GM23338 (cell line): ENCODE measurements at places on chromosomes 2 and 18. TPM values are rescaled to one million over a fixed set of nuclear protein-coding genes. Genes with fewer than 3 reads are reported as not detected.

The DSEL gene
- 20.8 and 24.1 TPM in 2 replicates for total RNA-seq

The HRH4 gene
- 0.17 TPM in 1 of 2 replicates, not detected in the other for total RNA-seq

GRCh38 chr2:80281049-80281448, 23.5 kb downstream of the LRRTM1 start:
- DNase-seq, result no peak

GRCh38 chr18:45793264-45793965, 32.1 kb upstream of the SIGLEC15 start:
- DNase-seq, result peak; percentile 2

DNA sequence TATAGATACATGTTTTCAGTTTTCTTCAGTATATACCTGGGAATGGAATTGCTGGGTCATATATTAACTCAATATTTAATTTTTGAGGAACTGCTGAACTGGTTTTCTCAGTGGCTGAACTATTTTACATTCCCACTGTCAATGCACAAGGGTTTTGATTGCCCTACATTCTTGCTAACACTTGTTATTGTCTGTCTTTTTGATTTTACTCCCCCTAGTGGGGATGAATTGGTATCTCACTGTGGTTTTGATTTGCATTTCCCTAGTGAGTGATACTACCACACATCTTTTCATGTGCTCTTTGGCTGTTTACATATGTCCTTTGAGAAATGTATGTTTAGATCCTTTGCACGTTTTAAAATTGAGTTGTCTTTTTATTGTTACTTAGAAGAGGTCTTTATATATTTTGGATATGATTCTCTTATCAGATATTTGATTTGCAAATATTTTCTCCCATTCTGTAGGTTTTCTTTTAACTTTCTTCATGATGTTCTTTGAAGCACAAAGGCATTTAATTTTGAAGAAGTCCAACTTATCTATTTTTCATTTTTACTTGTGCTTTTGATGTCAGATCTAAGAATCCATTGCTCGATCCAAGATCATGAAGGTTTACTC, 36.2 kb downstream of the ASB1 start:
- DNase-seq, result peak; percentile 70
